ENCODE measurements at places on chromosomes 1 and 21.

DNA sequence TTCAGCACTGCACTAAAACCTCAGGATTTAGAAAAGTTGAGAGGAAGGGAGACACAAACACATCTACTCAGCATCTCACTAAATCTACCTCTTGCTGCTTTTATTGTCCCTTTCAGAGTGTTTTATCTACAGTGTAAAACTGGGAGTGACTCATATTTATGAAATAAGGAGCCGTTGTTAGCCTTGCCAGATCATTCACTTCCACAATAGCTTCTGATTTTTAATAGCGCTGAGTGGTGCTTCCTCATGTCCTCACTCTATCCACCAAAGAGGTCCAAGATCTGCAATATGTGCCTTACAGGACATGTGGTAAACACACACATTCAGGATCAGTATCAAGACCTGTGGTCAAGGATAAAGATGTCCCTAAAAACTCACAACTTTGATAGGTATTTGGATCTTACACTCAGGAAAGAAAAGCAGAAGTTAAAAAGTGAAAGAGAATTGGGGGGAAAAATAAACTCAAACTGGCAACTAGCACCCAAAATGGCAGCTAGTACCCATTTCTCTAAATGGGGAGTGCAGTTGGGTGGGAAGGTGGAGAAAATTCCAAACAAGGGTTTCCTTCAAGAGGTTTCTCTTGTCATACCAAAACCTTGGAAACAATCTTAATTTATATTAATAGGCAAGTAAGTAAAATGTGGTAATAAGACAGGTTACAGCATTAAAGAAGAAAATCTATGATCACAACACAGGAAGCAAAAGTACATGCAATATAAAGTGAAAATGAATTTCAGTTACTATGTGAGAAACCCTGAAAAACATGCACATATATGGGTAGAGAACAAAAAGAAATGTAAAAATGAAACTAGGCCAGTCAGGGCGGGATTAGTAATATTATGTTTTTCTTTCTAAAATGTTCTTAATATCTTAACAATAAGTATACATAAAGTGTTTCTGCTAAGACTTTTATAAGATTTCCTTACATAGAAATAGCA lies 15.9 kb downstream of the DUSP10 start:
- DNase-seq, result peak; percentile 69

DNA sequence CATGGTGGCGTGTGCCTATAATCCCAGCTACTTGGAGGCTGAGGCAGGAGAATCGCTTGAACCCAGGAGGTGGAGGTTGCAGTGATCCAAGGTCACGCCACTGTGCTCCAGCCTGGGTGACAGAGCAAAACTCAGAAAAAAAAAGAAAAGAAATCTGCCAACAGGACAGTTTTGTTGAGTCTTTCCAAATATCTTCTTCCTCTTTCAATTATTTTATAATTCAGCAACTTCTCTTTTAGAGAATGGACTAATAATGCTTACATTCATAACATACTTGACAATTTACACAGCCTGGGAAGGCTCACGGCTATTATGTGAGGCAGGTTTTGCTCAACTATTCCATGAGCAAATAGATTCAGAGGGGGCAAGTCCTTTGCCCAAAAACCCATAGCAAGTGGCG lies 18.1 kb downstream of the CNR2 start:
- DNase-seq, result no peak

DNA sequence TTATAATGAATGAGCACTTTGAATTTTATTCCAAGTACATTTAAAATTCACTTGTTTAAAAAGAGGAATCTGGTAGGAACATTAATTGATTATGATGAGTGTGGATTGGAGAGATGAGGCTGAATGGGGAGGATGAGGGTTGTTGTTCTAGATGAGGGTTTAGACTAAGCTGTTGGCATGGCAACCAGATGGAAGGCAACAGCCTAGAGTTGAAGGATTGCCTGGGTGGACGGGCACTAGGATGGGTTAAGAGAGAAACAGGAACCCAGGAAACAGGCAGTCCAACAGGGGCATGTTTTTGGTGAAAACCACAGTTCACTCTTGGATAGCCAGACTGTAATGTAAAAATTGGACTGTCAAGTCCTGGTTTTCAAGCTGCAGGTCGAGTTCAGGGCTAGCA lies 125.5 kb downstream of the CHRM3 start:
- DNase-seq, result no peak

DNA sequence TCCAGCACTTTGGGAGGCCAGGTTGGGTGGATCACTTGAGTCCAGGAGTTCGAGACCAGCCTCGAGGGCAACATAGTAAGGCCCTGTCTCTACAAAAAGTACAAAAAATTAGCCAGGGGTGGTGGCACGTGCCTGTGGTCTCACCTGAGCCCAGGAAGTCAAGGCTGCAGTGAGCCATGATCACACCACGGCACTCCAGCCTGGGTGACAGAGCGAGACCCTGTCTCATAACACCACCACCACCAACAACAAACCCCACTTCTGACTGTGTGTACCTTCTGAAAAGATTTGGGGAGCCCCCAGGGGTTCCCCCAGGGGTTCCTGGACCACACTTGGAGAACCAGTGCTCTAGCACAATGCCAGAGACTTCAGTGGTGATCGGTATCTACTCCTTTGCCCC lies 29.9 kb downstream of the NUAK2 start:
- no peak for DNase-seq

GRCh38 chr1:18693256-18694098 lies 62.8 kb downstream of the PAX7 start:
- no peak for DNase-seq

DNA sequence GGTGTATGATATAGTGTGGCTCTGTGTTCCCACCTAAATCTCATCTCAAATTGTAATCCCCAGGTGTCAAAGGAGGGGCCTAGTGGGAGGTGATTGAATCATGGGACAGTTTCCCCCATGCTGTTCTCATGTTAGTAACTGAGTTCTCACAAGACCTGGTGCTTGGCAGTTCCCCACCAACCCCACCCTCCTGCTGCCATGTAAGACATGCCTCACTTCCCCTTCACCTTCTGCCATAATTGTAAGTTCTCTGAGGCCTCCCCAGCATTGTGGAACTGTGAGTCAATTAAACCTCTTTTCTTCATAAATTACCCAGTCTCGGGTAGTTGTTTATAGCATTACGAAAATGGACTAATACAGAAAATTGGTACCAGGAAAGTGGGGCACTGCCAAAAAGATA lies 1705.3 kb downstream of the NCAM2 start:
- DNase-seq, result no peak

GRCh38 chr1:197235355-197235754 lies 32.7 kb upstream of the CRB1 start:
- no peak for DNase-seq

- peak; percentile 38 for DNase-seq
Observed at GRCh38 chr1:184483101-184483683, 96.4 kb downstream of the C1orf21 start.

- DNase-seq, result no peak
Observed at GRCh38 chr1:109844609-109845008, 66.0 kb upstream of the CSF1 start.

- peak; percentile 67 for DNase-seq
Observed at GRCh38 chr1:108817016-108817415, 39.9 kb downstream of the AKNAD1 start.

- DNase-seq, result no peak
Observed at GRCh38 chr1:12005488-12006166, 13.7 kb upstream of the MIIP start.

DNA sequence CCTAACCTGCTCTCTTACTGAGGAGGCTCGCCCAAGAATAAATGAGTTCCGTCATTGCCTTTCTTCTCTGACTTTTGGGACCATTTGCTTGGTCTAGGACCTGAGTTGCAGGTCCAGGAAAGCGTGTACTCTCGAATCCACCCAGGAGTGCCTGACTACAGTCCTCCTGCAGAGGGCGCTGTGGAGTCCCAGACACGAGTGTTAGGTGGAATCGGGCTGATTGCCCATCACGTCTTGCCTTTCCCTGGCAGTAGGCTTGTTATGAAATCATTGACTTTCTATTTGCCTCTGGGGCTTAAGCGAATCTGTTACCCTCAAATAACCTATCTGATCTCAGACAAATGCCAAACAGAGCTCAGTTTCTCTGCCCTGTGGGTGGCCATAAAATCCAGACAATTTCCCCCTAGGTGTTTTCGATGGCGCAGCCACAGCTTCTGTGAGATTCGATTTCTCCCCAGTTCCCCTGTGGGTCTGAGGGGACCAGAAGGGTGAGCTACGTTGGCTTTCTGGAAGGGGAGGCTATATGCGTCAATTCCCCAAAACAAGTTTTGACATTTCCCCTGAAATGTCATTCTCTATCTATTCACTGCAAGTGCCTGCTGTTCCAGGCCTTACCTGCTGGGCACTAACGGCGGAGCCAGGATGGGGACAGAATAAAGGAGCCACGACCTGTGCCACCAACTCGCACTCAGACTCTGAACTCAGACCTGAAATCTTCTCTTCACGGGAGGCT lies at the start of gene IL20:
IL20 (plus strand) TSS at position 685 of the 733 bp plus-strand sequence. CDS start 230 bp downstream, outside the sequence.
- peak; percentile 84 for DNase-seq

GRCh38 chr1:174072581-174072980 lies 50.4 kb upstream of the RC3H1 start:
- no peak for DNase-seq

DNA sequence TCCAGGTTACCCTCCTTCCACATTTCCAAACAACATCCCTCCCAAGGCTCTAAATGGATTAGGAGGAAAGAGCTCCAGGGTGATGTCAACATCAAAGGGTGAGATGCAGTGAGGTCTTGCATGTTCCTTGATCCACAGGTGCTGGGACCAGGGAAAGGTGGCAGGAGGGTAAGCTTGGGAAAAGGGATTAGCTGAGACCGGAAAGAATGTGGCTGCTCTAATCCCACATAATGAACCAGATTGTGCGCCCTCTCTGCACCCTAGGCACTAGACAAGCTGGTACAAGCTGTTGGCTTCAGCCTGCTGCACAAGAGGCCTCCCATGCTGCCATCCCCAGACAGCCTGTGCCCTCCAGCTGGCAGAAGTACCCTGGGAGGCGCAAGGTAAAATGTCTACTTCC lies 34.9 kb downstream of the PLXNA2 start:
- no peak for DNase-seq

GRCh38 chr21:31713973-31714740 lies 17.8 kb downstream of the SCAF4 start:
- peak; percentile 49 for DNase-seq

Data from cardiac fibroblast (primary cell).